ENCODE measurements at places on chromosomes 12 and 14.

- no peak overlapping the region for H3K27ac ChIP-seq
- no peaks in the 10 kb centered on the region for H3K27me3 ChIP-seq
- no peaks in the 10 kb centered on the region for H3K4me1 ChIP-seq
- peak; percentile 87 for DNase-seq
- peaks cover 71% of the 10 kb centered on the region for H3K36me3 ChIP-seq
- H3K4me3 ChIP-seq: no peak overlapping the region
These were observed 28.2 kb upstream of the LRP1-AS start for GRCh38 chr12:57175428-57176138.

GRCh38 chr12:85076688-85077430 is 40.7 kb downstream of the LRRIQ1 start:
- H3K36me3 ChIP-seq: no peaks in the 10 kb centered on the region
- no peak overlapping the region for H3K4me3 ChIP-seq
- H3K4me1 ChIP-seq: no peaks in the 10 kb centered on the region
- H3K27ac ChIP-seq: no peak overlapping the region
- DNase-seq: no peak

GRCh38 chr12:27515671-27516070 is 8.3 kb upstream of the PPFIBP1 start:
- no peak overlapping the region for H3K4me3 ChIP-seq
- no peaks in the 10 kb centered on the region for H3K36me3 ChIP-seq
- no peak overlapping the region for H3K27ac ChIP-seq
- no peak for DNase-seq
- H3K4me1 ChIP-seq: no peaks in the 10 kb centered on the region

GRCh38 chr14:72033365-72033764 is 101.1 kb downstream of the RGS6 start:
- no peak overlapping the region for H3K27ac ChIP-seq
- H3K36me3 ChIP-seq: no peaks in the 10 kb centered on the region
- no peaks in the 10 kb centered on the region for H3K4me1 ChIP-seq
- H3K4me3 ChIP-seq: no peak overlapping the region
- no peak for DNase-seq

GRCh38 chr14:97120611-97121031 is 323.4 kb downstream of the VRK1 start:
- no peaks in the 10 kb centered on the region for H3K4me1 ChIP-seq
- H3K36me3 ChIP-seq: no peaks in the 10 kb centered on the region
- no peak overlapping the region for H3K27ac ChIP-seq

Measured in upper lobe of right lung (tissue), 1 donor.